ENCODE measurements at places on chromosomes 5 and 9. TPM values are rescaled to one million over a fixed set of nuclear protein-coding genes. Genes with fewer than 3 reads are reported as not detected.

DNA sequence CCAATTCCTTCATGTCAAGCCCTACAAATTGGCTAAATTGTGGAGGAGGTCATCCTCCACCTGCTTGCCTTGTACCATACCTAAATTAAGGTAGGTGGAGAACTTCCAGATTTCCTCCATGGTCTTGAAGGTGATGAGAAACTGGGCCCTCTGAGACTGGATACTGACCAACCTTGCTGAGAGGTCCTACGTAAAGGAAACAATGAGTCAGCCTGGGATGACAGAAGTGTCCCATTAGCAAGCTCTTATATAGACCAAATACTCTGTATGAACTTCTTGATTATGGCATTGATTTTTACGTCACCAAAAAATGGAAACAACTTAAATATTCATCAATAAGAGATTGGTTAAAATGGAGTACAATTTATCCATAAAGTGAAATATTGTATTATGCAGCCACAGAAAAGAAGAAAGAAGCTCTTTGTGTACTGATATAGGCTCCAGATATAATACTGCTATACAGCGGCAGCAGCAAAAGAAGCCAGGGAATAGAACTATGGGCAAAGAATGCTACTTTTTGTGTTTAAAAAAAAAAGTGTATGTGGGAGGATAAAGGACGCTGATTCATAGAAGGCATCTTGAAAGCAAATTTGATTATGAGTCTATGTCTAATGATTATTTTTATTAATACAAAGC is 18.3 kb downstream of the SH3TC2 start:
- H3K27ac ChIP-seq: no peak overlapping the region
- H3K4me3 ChIP-seq: no peak overlapping the region
- no peaks in the 10 kb centered on the region for H3K36me3 ChIP-seq
- H3K4me1 ChIP-seq: peaks cover 6% of the 10 kb centered on the region
- no peak for DNase-seq
- H3K27me3 ChIP-seq: no peaks in the 10 kb centered on the region

GRCh38 chr5:94093300-94093699 is 351.9 kb upstream of the POU5F2 start:
- peaks cover 10% of the 10 kb centered on the region for H3K4me1 ChIP-seq
- peaks cover 6% of the 10 kb centered on the region for H3K36me3 ChIP-seq
- H3K4me3 ChIP-seq: no peak overlapping the region
- DNase-seq: no peak

- H3K27me3 ChIP-seq: no peaks in the 10 kb centered on the region
- no peak overlapping the region for H3K4me3 ChIP-seq
- no peak overlapping the region for H3K27ac ChIP-seq
- no peak for DNase-seq
Observed at GRCh38 chr5:65815161-65815560, 93.2 kb downstream of the NLN start.

DNA sequence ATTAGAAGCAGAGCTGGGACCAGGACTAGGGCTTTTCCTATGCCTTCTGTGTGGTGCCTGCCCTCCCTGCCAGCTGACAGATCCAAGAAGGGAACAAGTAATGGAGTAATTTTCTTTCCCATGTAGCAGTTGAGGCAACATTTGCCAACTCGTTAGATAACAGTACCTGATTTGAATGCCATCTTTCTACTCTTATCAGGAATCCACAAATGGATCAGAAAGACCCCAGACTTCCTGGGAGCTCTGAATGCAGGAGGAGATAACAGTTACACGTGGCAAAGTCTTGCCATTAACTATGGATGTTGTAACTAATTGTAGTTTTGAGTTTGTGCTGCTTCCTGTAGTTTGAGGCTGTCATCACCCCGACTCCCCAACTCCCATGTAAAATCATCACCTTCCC is 39.2 kb downstream of the RCL1 start:
- H3K4me1 ChIP-seq: no peaks in the 10 kb centered on the region
- no peaks in the 10 kb centered on the region for H3K27me3 ChIP-seq
- H3K36me3 ChIP-seq: peaks cover 22% of the 10 kb centered on the region

DNA sequence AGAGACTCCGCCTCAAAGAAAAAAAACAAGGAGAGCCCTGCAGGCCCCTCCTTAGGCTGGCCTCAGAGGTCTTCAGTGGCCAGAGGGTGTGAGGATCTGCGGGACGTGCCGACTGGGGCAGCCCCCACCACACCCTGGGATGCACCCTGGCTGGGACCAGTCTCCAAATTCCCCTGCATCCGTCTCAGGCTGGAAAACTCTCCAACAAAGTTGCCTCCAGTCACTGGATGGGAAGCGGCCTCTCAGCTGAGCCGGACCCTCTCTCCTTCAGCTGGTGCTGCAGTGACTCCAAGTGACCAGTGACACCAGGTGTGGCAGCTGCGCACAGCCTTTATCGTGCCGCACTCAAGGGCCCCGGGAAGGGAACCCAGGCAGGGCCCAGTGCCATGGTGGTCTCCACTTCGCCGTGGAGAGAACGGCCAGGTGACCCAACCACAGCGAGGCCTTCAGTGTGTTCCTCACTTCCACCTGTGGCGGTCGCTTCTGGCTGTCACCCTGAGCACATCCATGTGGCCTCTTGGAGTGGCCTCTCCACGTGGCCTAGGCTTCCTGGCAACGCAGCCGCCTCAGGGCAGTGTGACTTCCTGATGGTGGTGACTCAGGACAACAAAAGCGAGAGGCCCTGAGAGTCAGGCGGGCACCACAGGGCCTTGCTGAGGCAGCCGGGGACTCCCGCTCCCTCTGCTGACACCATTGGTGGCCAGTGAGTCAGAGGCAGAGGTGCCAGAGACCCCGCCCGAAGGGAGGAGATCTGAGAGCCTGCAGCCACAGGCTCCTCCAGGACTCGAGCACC is 19.3 kb upstream of the CAMSAP1 start:
- DNase-seq: no peak
- H3K27ac ChIP-seq: no peak overlapping the region
- H3K4me3 ChIP-seq: no peak overlapping the region
- H3K27me3 ChIP-seq: no peaks in the 10 kb centered on the region
- H3K36me3 ChIP-seq: peaks cover 19% of the 10 kb centered on the region
- H3K4me1 ChIP-seq: no peaks in the 10 kb centered on the region

Gene FBP2
- not detected for total RNA-seq

Gene ZNF883
- 22.0 TPM for total RNA-seq

Gene GMCL2
- total RNA-seq: not detected

Gene FAM221B
- not detected for total RNA-seq

DNA sequence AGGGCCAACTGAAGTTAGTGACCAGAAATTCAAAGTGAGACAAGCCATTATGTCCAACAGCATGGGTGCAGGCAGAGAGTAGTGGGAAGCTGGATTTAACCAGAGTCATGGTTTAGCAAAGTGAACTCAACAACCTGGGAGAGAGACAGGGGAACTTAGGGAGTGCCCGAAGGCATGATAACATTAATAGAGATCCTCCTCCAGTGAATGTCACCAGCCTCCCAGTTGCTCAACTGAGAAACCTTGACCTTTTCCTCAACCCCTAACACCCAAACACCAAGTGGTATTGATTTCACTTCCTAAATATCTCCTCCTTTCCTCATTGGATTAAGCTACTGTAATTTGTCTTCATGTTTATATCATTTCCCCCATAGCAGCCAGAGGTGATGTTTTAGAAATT is 42.6 kb downstream of the HMGCS1 start:
- no peak for DNase-seq
- peaks cover 11% of the 10 kb centered on the region for H3K4me1 ChIP-seq
- no peaks in the 10 kb centered on the region for H3K27me3 ChIP-seq
- H3K36me3 ChIP-seq: peaks cover 12% of the 10 kb centered on the region
- H3K4me3 ChIP-seq: no peak overlapping the region

GRCh38 chr5:96175090-96175489 is 213.4 kb upstream of the ELL2 start:
- H3K36me3 ChIP-seq: no peaks in the 10 kb centered on the region
- no peak overlapping the region for H3K27ac ChIP-seq
- DNase-seq: no peak
- H3K27me3 ChIP-seq: no peaks in the 10 kb centered on the region
- peaks cover 9% of the 10 kb centered on the region for H3K4me1 ChIP-seq
- no peak overlapping the region for H3K4me3 ChIP-seq

Gene ABL1
- total RNA-seq: 89.1 TPM

DNA sequence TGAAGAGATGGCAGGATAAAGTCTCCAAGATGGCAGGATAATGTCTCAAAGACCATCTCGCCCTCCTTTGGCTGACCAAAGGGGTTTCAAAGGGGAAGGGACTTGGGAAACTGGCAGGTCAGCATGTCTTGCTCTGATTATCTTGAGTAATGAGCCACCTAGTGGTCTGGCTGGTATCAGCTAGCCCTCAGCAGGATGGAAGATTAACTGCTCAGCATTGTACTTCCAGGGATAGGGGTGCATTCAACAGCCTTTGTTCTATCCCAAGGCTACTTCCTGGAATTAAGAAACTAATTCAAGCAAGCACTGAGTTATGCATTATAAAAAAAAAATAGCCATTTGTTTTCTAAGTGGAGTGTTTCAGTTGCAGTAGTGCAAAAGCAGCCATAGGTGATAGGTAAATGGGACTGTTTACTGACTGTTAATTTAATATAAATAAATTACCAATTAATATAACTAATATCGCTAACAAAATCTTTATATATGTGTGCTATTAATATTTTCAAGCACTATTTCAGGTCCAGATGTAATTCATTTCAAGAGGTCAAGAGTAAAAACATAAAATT is 555.5 kb downstream of the CDH9 start:
- peak; percentile 63 for DNase-seq
- H3K4me3 ChIP-seq: no peak overlapping the region
- peaks cover 9% of the 10 kb centered on the region for H3K4me1 ChIP-seq
- H3K27ac ChIP-seq: no peak overlapping the region

Gene AMBP
- total RNA-seq: 3.3 TPM

Gene PLAC8L1
- 0.30 TPM for total RNA-seq

DNA sequence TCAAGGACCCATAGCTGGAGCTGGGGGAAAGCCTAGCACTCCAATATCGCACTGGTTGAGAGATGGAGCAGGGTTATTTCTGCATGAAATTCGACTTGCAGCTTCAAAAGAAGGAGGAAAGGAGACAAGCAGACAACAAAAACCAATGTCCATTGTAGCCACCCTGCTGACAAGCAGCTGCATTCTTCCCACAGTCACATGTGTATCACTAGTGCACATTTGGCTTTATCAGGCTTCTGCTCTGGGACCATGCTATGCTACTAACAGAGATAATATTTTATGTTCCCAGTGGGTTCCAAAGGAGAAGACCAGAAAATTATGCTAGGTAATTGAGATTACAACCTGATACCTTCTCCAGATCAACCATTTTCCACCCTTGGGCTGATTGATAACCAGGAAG is 59.7 kb downstream of the MFAP3 start:
- H3K4me3 ChIP-seq: no peak overlapping the region
- no peak overlapping the region for H3K27ac ChIP-seq
- DNase-seq: no peak
- H3K27me3 ChIP-seq: no peaks in the 10 kb centered on the region
- peaks cover 11% of the 10 kb centered on the region for H3K4me1 ChIP-seq

Gene OSTF1
- 15.0 TPM for total RNA-seq

GRCh38 chr9:103999375-104000062 is 94.6 kb upstream of the SMC2 start:
- no peaks in the 10 kb centered on the region for H3K4me1 ChIP-seq
- no peak overlapping the region for H3K4me3 ChIP-seq
- DNase-seq: no peak
- H3K27me3 ChIP-seq: no peaks in the 10 kb centered on the region
- H3K27ac ChIP-seq: no peak overlapping the region

GRCh38 chr9:113957821-113958341 is 81.8 kb downstream of the ZNF618 start:
- DNase-seq: no peak
- H3K27me3 ChIP-seq: no peaks in the 10 kb centered on the region
- peaks cover 24% of the 10 kb centered on the region for H3K4me1 ChIP-seq
- no peaks in the 10 kb centered on the region for H3K36me3 ChIP-seq

- H3K27ac ChIP-seq: no peak overlapping the region
- no peak overlapping the region for H3K4me3 ChIP-seq
- DNase-seq: no peak
- no peaks in the 10 kb centered on the region for H3K27me3 ChIP-seq
- peaks cover 4% of the 10 kb centered on the region for H3K4me1 ChIP-seq
Observed at GRCh38 chr9:37370968-37371563, 51.4 kb upstream of the GRHPR start.

DNA sequence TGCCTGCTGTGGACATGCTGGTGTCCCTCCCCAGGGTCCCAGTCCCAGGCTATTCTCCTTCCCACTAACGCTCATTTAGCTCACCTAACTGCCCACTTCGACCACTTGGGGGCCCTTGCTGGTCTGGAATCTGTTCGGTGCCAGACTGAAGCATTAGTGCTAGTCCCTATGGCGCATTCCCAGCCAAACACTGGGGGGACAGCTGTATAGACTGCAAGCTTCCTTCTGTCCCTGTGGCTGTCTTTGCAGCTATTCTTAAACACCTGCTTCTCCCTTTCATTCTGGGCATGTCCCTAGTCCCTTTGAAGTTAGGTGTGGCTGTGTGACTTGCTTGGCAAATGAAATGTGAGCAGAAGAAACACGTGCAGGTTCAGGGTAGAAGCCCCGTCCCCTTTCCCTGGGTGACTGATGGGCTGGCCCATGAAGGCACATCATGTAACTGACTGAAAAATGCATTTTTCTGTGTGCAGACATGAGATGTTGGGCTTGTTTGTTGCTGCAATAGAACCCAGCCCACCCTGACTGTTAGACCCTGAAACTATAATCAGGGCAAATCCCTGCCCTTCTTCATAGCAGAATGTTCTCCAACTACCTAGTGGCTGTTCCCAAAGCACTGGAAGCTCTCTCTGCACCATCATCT is 134.4 kb downstream of the BARX1 start:
- peaks cover 7% of the 10 kb centered on the region for H3K36me3 ChIP-seq
- peak; percentile 60 for DNase-seq
- peaks cover under 1% of the 10 kb centered on the region for H3K4me1 ChIP-seq
- no peak overlapping the region for H3K4me3 ChIP-seq

DNA sequence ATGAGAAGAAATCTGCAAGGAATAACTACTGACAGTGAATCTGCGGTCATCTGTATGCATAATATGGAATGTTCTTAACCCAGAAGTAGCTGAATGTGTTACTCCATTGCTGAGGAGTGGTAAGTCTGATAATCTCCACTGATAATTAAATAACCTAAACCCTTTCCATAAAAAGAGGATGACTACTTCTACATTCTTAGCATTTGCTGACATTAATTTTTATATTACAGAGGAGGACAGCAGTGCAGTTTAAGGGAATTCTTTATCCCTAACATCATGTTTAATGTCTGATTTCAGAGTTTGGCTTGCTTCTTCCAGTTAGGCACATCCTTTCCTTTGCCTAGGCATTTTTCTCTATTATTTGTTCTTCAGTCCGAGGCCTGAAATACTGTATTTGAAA is 52.2 kb downstream of the CDC42SE2 start:
- H3K27me3 ChIP-seq: no peaks in the 10 kb centered on the region
- H3K27ac ChIP-seq: no peak overlapping the region
- no peak for DNase-seq
- peaks cover 42% of the 10 kb centered on the region for H3K4me1 ChIP-seq
- no peak overlapping the region for H3K4me3 ChIP-seq
- H3K36me3 ChIP-seq: peaks cover 17% of the 10 kb centered on the region

Gene PCDHB4
- 2.3 TPM for total RNA-seq

Gene RNF130
- total RNA-seq: 56.2 TPM

DNA sequence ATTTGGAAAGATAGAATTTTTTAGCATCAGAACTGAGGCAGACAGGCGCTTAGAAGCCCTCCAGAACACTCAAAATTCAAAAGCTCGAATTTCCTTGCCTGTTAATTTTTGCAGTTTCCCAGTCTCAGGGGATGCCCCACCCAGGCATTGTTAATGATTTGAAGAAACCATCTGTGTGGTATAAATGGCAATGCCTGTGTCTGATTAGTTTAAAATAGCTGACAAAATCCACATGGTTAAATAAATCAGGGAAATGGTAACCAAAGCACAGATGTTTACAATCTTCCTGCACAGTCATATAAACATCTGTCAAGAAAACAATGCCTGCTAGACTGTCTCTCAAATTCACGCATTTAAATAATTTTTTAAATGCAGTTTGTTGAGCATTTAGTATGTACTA is 185.2 kb upstream of the RGMB start:
- H3K27ac ChIP-seq: no peak overlapping the region
- DNase-seq: no peak
- no peaks in the 10 kb centered on the region for H3K27me3 ChIP-seq
- peaks cover 8% of the 10 kb centered on the region for H3K36me3 ChIP-seq

All from WTC11 (cell line).